Pons (tissue), 1 donor: ENCODE measurements at places on chromosomes 2 and 18.

- DNase-seq = no peak
Measured at GRCh38 chr2:42041377-42042127, 6.3 kb upstream of the PKDCC start.

DNA sequence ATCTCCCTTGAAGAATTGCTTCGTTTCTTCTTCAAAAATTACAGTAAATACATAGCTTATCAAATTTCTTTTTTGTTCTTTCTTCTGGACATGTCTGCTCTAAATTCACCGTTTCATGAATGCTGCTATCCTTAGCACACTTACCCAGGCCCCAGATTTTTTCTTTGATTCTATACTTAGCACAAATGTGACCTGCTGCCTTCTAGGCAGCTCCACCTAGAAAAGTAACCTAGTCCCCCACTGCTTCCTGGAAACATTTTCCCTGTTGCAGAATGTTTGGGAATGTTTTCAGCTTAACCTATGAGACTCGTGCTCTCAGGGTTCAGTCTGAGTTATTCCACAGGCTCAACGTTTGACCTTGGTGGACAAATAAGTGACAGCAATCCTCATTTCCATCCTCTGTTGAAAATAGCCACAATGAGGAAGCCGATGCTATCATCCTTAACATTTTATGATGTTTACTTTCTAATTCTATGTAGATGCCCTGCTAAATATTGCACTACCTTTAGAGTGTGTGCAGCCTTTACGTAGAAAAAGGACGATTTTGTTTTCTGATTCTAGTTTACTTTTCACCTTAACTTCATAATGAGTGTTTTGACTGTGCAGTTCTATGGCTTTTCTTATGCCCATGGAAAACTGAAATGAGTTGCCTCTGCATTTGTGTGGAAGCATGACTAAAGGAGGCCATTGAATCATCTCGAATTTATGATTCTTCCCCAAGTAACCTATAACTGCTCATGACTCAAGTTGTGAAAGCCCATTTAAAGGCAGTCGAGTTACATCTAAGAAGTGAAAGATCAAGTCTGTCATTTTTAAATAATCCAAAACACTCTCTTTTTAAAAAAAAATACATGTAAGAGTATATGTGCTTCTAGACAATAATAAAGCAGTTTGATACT is 47.7 kb downstream of the TMEM182 start:
- no peak for DNase-seq

DNA sequence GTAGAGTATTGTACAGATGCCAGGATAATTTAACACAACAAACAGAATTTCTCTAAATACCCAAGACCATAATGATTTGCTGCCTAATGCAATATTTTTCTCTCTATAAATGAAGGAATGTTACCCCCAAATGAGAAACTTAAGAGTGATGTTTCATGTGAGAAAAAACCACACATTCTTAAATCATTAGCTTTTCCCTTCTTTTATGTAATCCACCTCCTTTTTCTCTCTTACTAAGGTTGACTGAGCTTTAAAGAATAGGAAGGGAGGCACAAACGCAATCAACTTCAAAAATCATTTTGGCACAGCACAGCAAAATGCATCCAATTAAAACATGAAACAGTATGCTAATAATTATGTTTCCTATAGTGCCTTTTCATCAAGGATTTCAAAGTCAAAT is 698.1 kb upstream of the CDH2 start:
- DNase-seq = no peak

DNA sequence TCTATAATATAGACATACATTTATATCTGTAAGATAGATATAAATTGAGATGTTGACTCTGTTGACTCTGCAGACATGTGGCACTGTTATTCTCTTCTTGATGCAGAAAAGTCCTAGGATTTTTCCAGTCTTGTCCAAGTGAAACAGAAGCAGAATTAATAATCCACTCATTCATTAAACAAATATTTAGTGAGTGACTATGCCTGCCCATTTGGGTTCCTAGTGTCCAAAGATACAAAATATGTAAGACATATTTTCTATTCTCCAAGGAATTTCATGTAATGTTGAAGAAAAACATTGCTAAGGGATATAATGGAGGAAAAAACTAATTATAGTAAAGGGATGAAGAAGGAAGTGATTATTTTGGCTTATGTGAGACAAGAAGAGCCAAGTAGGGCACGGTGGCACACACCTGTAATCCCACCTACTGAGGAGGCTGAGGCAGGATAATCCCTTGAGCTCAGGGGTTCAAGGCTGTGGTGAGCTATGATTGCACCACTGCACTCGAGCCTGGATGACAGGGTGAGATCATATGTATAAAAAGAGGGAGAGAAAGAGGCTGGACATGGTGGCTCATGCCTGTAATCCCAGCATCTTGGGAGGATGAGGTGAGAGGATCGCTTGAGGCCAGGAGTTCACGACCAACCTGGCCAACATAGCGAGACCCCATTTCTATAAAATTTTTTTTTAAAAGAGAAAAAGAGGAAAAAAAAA is 19.9 kb upstream of the PLEKHH2 start:
- DNase-seq = no peak

DNA sequence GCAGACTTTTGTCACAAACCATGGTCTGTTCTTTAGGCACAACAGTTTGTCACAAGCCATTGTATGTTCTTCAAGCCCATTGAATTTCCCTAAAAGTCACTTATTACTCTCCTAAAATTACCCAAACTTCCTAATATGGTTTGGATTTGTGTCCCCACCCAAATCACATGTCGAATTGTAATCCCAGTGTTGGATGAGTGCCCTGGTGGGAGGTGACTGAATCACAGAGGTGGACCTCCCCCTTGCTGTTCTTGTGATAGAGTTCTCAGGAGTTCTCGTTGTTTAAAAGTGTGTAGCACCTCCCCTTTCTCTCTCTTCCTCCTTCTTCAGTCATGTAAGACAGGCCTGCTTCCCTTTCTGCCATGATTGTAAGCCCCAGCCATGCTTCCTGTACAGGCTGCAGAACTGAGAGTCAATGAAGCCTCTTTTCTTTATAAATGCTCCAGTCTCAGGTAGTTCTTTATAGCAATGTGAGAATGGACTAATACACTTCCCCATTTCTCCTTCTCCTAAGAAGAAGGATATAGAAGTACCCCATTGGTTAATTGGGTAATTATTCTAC is 11.2 kb upstream of the GYPC start:
- peak; percentile 68 for DNase-seq

DNA sequence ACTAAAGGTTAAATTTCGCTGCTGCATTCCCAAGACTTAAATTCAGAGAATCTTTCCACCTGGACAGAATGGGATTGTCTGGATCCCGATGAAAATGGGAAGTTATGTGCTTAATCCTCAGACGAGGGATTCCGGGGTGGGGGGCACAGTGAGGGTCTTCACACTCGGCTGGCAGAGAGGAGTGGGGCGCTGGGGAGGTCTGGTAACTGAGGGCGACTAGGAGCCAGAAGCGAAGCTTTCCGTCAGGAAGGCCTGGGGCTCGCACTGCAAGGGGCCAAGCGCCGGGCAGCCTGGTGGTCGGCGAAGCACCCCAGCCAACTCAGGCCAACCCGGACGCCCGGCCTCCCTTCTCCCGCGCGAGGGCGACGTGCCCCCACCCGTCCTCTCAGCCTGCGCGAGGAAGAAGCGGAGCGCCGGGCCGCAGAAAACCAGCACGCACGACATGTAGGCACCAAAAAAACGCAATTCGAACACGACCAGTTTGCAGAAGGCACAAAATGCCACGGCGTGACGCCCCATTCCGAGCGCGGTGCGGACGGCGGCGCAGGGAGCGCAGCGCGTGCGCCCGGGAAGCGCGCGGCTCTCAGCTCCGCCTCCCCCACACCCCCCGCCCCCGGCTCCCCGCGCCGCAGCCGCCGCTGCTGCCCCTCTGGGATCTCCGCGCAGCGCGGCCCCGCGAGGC is 188.1 kb downstream of the ZEB2 start:
- no peak for DNase-seq

GRCh38 chr18:12928206-12928605 is 19.6 kb upstream of the SEH1L start:
- DNase-seq = no peak

DNA sequence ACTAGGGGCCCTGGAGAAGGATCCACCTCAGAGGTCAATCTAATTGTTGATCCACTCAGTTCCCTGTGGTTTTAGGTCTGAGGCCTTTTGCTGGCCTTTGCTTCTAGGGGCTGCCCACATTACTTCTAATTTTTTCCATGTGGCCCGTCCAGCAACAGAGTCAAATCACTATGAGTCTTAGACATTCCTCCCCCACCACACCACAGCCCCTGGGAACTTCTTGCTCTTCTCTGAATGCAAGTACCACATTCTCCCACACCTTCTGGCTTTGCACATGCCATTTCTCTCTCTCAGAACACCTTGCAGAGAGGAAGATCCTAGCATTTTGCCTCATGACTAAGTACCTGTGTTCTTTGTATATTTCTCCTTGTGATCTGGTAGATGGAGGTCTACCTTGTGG is 286.9 kb downstream of the SETBP1 start:
- no peak for DNase-seq

GRCh38 chr2:113826346-113827285 is 63.3 kb upstream of the ACTR3 start:
- DNase-seq = peak; percentile 38

GRCh38 chr2:188403676-188404075 is 112.0 kb downstream of the GULP1 start:
- DNase-seq = no peak

- DNase-seq = peak; percentile 25
Measured at GRCh38 chr2:105287692-105288091, 41.8 kb downstream of the TGFBRAP1 start.

GRCh38 chr2:145283131-145283530 is 763.2 kb upstream of the ZEB2 start:
- DNase-seq = no peak

DNA sequence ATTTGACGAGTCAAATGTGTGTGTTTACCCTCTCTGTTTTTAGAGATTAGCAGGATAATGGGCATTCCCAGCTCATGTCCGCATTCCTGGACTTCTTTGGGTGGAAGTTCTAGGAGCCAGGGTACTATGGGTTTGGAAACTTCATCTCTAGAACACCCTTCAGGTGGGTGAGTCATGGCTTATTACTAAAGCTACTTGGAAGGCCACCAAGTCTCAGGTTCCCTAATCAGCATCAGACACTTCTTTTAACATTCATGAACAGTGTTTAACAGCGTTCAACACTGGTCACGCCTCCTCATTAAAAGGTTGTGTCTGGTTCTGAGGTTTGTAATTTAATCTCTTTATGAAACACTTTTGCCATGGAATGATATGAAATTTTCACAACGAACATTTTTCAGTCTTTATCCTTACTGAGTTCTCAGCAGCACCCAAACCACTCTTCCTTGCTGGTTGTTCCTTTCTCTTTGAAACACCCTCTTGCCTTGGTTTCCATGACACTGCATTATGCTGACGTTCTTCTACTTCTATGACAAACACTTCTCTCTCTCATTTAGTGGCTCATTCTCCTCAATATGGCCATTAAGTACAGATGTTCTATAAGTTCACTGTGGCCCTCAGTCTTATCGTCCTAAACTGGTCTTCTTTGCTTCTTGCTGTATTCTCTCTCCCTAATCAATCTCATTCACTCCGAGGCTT is 49.3 kb downstream of the MMADHC start:
- DNase-seq = no peak

DNA sequence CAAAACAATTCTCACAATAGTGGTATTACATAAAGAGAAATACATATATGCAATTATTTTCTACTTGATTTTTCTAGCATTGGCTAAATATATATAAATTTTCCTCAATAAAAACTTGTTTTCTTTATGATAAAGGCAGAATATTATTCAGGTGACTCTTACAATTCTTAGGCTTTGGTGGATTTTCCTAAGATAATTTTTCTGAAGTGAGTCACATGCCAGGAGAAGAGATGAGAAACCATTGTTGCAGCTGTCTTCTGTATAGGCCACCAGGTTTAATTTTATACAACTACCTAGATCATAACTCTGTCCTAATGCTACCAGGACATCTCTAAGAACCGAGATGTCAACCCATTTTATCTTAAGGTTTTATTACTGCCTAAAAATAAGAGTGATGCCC is 552.4 kb upstream of the CDH2 start:
- no peak for DNase-seq

DNA sequence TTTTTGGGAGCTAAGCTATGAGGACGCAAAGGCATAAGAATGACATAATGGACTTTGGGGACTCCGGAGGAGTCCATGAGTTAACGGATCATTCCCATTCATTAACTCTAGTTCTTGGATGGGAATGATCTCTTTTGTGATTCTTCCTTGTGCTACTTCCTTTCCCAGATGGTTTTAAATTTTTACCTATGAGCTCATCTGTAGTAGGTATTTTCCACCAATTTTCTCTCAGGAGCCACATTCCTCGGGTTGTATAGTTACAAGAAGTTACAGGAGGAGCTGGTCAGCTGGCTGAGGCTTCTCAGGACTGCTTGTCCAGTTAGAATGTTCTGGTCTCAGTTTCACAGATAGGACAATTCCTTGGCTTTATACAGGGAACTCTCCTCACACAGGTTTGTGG is 42.9 kb upstream of the LPIN2 start:
- DNase-seq = no peak

- no peak for DNase-seq
Measured at GRCh38 chr2:172193331-172194089, 90.8 kb upstream of the DLX2 start.

GRCh38 chr2:10439185-10439879 is 8.8 kb downstream of the ODC1 start:
- DNase-seq = no peak

DNA sequence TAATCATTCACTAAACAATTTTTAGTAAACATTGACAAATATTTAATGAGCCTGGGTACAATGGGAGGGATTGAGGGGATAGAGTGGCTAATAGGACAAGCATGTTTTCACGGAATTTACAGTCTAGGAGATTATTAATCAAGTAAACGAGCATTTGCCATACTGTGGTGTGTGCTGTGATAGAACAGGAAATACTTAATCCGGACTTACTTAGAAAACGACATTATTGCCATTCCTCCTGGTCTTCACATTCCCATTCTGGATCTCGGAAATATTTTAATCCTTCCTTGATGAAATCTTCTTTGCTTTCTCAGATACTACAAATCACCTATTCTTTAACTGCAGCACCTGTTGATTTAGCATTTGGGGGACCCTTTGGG is 905 bp downstream of the TTLL4 start:
- DNase-seq = no peak

GRCh38 chr2:232731470-232731869 is 34.3 kb downstream of the GIGYF2 start:
- DNase-seq = no peak

DNA sequence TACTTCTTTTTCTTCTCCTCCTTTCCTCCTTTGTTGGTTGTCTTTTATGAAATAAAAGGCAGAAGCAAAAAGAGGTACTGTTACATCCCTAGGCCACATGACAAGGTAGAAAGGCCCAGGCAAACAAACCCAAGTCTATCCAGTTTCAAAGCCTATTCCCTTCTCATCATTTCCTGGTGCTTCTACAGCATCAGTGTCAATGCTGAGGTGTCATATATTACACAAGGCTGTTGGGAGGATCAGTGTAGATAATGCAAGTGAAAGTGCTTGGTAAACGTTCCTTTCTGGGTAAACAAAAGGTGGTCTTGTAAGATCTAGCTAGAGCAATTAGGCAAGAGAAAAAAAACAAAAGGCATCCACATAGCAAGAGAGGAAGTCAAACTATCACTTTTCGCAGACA is 64.9 kb downstream of the EVA1A start:
- no peak for DNase-seq

GRCh38 chr2:121203591-121204249 is 81.3 kb downstream of the TFCP2L1 start:
- no peak for DNase-seq
